Breast epithelium (tissue), 4 donors: ENCODE measurements at places on chromosomes 12 and 14.

DNA sequence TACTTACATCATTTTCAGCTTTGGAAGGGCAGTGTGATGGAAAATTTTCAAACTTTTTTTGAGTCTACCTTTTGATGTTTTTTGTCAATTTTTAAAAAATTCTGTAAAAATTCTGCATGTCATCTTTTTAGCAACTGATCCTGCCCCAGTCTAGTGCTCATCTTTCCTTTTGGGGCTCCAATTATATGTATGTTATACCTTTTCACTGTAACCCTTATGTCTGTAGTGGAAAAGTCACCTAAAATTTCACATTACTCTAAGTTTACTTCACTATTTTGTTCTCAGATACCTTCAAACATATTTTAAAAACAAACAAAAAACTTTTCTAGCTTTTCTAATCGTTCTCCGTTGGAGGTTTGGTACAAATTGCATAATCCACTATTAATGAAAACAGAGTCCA is 32.5 kb upstream of the MYRFL start:
- DNase-seq, result no peak

DNA sequence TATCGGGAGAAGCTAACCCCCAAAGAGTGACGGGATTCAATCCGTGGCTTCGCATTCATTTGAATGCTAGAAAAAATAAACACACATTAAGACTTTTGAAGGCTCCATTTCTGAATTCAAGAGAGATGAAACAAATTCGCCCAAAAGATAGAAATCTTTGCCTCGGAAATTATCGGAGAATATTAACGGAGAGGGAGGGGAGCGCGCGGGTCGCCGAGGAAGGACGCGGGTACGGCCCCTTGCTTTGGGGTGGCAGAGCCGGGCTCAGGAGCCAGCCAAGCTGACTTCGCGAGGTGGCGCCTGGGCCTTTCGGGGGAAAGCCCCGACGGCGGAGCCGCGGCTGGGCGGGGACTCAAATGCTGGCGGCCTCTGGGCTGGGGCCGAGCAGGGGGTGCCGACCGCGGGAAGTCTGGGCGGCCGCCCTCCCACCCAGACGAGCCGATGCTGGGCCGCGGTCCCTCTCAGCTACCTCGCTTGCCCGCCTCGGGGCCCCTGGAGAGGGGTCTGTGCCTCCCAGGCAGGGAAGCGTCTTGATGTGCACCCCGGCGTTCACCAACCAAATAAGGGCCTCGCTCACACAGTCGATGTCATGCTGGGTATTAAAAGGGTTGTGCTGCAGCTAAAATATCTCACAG is 14.7 kb downstream of the NKX2-1 start:
- no peak for DNase-seq

DNA sequence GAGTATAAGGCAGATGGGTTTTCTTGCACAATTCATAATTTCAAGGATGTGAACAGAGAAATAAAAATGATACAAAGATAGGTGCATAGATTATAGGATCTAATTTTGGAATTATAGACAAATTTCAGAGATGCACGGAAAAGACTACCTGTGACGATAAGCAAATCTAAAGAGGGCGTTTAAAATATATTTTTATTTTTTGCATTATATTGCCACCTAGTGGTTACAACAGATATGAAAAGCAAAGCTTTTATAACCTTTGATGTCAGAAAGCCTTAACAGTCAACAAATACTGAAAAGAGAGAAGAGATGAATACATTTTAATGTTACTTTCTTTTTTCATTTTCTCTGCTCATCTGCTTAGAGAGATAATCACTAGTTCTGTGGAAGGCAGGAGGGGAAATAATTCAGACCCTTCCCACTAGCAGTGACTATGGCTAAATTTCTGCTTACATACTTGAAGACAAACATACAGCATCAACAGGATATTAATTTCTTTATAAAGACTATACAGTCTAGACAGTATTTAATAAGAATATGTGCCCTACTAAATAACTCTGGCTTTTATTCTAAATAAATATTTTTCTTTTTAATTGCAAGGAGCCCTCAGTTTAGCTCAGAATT is 46.3 kb downstream of the NTS start:
- DNase-seq, result no peak

GRCh38 chr12:22788913-22789312 is 163.9 kb downstream of the ETNK1 start:
- no peak for DNase-seq

DNA sequence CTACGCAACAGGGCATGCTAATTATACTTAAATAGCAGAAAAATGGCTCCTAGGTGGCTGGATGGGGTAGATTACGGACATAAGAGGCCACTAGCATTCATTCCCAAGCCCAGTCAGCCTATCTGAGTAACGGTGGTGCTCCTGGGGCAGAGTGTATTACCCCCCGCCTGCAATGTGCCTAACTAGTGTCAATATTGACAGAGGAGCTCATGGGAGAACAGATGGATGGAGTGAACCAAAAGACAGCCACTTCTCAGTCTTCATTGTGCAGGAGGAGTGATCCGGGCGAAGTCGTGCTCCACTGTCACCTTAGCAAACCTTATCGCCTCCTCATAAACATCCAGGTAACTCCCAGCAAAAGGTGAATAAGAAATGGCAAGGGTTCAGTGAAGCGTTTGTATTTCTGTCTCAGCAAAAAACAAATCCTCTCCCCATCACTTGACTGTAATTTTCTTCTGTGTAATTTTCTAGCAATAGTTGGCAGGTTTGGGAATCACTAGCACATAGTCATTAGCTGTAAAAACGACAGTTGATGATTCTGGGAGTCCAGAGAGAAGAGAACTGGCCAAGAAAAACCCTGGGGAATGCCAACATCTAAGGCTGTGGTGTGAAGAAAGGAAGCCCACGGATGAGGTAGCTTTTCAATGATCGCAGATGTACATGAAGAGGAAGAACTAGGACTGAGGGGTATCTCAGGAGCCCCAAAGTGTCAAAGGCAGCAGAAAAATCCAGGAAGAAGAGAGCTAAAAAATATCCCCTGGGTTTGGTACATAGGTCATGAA is 126.6 kb upstream of the BCL2L14 start:
- no peak for DNase-seq

- DNase-seq, result no peak
Measured at GRCh38 chr14:58455593-58456265, 28.2 kb downstream of the KIAA0586 start.

- no peak for DNase-seq
Measured at GRCh38 chr12:115213538-115214016, 529.6 kb upstream of the TBX3 start.

DNA sequence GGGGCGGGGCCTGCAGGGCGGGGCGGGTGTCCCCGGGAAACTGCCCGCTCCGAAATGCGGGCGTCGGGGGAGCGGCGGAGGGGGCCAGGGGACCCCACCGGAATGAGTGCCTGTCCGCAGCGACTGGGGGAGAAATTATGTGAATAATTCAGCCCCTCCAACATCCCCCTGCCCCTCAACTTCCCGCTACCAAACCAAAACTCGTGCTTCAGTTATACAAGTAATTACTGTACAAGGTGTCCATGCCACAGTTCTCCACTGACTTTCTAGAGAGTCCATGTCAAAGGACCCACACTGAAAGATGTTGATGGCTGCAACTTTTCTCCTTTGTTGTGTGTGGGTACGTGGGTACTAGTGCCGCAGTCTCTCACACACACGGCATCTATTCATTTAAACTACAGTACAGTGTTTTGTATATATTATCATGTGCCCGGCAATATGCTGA is 414 bp upstream of the CDK17 start:
- no peak for DNase-seq

DNA sequence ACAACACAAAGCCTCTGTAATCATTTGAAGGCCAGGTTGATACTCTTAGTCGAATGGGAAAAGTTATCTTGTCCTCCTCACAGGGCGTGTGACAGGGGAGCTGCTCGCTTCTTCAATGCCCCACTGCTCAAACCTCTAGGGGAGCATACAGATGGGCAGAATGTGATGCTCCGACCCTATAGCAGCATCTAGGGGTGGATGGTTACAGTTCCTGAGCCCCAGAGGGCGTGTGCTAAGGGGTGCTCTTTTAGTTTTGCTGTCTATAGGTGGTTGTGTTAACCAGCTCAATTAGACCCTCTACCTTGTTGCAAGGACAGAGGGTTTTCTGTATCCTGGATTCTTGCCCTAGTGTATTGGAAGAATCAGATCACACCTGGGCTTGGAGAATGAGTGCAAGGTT is 47.8 kb downstream of the HSD17B6 start:
- no peak for DNase-seq

GRCh38 chr14:56145181-56145769 is 27.1 kb downstream of the PELI2 start:
- no peak for DNase-seq

DNA sequence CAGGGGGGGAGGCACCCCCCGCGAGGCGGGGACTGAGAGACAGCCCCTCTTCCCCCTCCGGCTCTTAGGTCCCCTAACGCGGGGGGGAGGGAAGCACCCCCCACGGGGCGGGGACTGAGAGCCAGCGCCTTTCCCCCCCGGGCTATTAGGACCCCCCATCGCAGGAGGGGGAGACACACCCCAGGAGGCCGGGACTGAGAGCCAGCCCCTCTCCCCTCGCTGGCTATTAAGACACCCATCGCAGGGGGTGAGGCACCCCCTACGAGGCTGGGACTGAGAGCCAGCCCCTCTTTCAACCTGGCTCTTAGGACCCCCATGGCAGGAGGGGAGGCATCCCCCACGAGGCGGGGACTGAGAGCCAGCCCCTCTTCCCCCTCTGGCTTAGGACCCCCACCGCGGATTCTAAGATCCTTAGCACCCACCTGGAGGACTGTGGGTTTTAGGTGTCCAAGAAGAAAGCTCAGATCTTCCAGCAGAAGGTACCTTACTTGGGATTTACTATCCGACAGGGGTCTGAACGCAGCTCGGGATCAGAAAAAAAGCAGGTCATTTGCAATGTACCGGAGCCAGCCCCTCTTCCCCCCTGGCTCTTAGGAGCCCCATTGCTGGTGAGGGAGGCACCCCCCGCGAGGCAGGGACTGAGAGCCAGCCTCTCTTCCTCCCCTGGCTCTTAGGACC is 197.8 kb upstream of the PZP start:
- DNase-seq, result no peak

- DNase-seq, result no peak
Measured at GRCh38 chr14:80664576-80664975, 277.0 kb downstream of the CEP128 start.

DNA sequence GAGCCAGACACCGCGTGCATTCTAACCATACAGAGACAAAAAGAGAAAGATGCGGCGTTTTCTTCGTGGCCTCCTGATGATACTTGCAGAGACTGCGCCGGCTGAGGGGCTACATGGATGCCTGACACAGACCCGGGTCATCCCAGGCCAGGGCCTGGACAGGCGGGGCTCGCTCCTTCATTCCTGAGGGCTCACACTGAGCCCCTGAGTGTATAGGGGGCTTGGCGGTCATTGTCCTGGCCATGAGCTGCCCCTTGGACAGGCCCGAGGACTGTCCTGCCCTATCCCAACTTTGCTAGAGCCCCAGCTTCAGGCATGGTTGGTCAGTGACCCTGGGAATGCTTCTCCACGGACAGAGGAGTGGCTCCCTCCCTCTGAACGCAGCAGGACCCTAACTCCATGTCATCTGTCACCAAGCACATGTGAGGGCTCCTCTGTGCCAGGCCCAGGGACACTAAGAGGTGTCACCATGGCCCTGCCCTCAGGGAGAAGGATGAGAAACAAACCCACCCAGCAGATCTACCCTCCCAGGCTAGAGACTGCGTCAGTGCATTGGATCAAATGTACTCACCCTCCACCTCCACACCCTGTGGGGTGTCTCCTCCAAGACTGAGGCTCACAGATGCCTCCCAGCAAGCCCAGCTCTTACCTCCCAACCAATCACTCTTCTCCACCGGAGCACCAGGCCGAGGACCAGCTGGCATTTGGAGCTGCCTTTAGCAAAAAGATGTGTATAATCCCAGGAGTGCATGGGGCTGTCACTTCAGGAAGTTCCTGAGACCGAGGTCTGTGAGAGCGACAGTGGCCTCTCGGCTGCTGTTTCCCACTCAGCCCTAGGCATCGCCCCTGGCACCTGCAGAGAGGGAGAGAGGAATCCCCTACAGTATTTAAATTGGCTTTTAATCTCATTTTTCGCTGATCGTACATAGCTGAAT is 102.7 kb downstream of the DICER1 start:
- DNase-seq, result no peak

DNA sequence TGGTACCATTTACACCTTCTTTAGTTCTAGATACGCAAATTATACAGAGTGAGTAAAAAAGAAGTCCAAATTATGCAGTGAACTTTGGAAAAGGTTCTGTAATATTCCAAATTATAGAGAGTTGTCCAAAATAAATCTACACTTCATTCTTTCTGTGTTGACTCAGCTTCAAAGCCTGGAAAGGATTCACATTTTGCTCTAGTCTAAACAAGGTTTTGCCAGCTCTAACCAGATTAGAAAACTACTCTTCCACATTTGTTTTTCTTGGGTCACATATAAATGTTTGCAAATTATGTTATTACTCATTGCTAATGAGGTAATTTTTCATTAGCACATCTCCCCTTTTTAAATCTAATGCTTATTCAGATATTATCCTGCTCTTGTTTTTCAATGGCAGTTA is 1562.4 kb upstream of the SEL1L start:
- no peak for DNase-seq

DNA sequence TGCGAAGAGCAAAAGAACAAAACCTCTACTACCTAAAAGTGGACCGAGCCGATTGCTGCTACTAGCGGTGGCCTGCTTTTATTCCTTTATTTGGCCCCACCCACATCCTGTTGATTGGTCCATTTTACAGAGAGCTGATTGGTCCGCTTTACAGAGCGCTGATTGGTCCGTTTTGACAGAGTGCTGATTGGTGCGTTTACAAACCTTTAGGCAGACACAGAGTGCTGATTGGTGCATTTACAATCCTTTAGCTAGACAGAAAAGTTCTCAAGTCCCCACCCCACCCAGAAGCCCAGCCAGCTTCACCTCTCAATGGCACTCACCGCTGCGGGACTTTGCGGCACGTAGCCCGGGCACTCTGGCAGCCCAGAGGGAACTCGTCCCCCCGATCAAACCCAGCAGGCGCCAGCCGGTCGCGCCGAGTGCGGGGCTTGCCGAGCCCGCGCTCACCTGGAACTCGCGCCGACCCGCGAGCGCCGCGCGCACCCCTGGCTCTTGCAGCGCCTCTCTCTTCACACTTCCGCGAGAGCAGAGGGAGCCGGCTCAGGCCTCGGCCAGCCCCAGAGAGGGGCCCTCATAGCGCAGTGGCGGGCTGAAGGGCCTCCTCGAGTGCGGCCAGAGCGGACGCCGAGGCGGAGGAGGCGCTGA is 8.7 kb upstream of the FGD4 start:
- no peak for DNase-seq

DNA sequence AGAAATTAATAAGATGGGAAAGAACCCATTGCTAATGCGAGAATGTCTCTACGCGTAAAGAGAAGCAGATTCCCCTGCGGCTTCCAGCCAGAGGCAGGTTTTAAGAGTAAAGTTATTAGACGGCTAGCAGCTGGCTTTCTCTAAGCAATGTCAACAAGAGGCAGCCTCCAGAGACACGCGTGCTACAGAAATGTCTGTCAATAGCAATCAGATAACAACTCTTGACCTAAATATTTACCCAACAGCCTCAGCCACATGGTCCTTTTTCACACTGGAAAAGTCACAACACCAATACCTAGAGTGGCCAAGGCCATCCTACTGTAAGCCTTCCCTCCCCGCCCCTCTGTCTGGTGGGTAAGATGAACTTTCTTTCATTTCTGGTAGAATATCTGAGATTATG is 146.0 kb upstream of the SFSWAP start:
- no peak for DNase-seq
